ENCODE measurements at places on chromosomes 7 and 10.

DNA sequence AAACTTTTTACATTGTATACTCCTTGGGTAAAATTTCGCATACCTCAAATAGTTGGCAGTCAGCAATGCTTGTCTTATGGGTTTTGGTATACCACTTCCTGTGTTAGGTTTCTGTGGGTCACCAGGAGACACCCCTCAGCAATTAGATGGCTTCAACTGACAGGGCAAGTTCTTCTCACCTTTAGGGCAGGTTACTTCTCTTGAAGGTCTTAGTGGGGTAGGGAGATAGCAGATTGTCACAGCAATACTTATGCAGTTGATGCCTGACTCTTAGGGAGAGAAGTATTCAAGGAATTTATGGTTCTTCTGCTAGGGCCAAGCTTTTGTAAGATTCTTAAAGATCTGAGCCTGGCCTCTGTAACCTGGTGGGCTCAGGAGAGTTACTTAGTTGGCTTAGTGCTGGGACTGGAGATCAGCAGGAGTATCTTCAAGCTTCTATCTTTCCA lies 42.9 kb downstream of the MKLN1 start:
- no peak for DNase-seq

DNA sequence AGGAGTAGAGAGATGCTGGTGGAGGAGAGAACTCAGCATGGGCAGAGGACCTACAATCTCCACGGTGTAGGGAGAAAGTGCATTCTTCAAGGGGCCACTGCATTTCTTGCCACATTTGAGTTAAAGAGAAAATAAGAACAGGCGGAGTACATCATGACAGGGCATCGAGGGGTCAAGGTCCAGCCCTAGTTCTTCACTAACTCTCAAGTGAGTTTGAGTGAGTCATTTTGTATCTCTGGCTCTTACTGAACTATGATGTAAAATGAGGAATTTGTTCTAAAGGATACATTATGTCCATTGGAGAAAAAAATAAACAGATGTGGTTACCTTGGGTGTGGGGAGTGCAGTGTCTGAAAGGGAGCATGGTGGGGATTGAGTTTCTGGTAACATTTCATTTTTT lies 182.9 kb downstream of the XPNPEP1 start:
- no peak for DNase-seq

DNA sequence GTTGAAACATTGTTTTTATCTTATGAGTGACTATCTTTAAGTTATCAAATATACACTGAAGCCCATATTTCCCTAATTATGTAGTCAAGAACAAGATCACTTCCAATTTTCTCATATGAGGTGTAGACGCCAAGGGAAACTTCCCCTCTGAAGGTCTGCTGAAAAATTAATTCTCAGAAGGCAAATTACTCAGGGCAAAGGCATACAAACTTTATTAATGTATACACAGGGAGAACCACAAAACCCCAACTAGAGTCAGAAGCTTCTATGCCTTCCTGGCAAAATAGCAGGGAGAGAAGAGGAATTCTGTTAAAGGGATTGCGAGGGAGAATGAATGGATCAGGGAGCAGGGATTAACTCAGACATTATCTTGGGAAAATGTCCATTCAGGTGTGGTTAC lies 83.4 kb downstream of the DOCK4 start:
- no peak for DNase-seq

GRCh38 chr10:24453973-24454372 lies 245.0 kb downstream of the KIAA1217 start:
- DNase-seq, result no peak

- no peak for DNase-seq
These were observed 14.2 kb downstream of the LEP start for GRCh38 chr7:128255271-128255670.

DNA sequence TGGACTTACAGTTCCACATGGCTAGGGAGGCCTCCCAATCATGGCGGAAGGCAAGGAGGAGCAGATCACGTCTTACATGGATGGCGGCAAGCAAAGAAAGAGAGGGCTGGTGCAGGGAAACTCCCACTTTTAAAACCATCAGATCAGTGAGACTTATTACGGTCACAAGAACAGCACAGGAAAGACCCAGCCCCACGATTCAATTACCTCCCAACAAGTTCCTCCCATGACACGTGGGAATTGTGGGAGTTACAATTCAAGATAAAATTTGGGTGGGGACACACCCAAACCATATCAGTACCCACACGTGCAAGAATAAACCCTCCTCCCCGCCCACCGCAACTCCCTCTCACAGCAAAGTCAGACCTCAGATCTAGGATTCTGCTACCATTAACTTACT lies 4.5 kb upstream of the AIFM2 start:
- no peak for DNase-seq

All from bone marrow (tissue), 2 donors.